HL-60 (cell line): ENCODE measurements at places on chromosomes 1 and 21.

- DNase-seq: no peak
Observed at GRCh38 chr1:195948123-195948895, 659.9 kb downstream of the KCNT2 start.

- no peak for DNase-seq
Observed at GRCh38 chr1:205339197-205339702, 17.5 kb downstream of the KLHDC8A start.

DNA sequence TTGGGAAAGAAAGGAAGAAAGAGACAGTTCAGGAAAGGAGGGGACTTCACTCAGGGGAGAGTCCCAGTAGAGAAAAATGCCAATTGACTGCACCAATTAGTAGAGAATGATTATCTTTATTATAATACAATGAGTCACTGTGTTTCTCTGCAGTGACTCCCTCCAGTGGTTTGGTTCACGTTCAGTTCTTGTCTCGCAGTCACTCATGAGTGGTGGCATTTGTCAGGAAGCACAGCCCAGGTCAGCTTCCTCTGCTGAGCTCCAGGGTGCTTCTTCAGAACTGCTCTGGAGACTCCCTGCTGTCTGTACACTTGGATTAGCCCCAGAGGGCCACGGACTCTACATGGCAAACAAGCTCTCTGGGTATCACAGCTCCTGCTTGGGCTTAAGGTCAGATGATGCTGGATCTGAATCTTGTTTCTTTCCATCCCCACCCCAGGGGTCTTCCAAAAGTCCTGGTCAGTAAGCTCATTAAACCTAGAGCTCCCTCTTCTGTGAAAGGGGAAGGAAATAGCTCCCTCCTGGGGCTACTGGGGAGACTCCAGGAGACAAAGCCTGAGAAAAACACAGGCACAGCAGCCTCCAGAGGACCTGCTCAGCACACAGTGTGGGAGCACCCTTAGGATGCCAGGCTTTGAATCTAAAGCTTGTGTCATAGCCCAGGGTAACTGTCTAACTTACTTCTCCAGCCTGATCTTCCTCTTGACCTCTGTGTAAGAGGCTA lies 619.0 kb downstream of the AJAP1 start:
- no peak for DNase-seq

DNA sequence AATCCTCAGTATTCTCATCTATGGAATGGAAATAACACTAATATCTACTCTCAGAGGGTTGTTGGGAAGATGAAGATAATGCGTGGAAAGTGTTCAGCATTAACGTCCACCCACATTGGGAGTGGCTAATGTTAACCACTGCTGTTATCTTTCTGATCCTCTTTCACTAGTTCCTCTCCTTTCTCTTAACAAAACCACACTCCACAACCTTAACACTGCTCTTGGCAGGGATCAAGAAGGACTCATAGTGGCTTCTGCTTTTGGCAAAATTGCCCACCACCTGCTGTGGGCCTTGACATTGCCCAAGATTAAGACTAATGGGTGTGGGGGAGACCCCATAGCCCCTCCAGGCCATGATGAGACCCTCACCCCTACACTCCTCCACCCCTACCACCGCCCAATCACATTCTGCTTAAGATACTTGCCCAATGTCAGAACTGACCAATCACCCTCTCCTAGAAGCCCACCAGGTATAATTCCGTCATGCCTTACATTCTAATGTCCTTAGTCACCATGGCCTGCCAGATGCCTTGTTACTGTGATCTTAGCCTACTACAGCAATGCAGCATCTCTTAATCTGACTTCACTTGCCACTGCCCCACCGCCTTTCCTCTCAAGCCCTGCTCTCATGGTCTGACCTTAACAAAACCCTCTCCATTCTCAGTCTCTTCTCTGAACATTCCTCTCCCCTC lies 27.1 kb downstream of the DHCR24 start:
- peak; percentile 63 for DNase-seq

DNA sequence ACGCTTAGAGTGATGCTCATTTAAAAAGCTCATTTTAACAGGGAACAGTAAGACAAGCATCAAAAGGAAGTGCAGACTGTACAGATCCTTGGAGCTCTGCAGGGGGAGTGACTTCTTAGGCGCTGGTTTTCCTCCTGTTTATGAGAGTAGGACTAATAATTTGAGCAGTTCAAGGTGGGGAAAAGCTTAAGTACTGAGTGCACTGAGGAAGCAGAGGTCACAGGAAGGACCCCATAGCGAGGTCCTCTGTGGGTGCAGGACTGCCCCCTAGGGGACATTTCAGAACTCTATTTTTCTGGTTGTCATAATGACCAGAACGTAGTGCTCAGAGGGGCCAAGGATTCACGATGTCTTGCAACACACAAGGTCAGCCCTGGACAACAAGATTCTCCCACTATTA lies 112.1 kb downstream of the HLCS start:
- peak; percentile 14 for DNase-seq

DNA sequence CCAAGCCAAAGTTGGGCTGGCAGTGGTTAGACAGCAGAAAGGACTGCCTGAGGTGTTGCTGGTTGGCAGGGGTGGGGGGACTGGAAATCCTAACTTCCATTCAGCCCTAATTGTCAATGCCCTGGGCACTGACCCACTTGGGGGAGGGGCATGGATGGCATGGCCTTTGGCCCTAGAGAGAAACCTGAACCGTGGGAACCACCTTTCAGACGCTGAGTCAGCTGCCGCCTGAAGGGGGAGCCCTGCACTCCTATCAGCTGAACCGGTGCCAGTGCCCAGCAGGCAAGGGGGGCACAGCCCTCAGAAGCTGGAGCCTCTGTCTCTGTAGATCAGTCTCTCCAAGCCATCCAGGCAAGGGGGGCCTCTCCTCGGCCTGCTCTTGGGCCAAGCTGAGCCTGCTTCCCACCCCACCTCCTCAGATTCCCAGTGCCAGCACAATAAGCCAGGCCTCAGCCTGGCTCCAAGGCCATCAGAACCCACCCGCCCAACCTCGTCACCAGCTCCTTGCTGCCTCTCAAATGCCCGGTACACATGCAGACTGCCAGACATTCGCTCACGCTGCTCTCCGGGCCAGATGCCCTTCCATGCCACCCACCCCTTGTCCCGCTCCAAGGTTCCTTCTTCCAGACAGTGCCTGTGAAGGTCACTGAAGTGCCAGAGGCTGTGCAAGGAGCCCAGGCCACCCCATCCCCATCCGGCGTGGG lies 11.6 kb downstream of the TINAGL1 start:
- peak; percentile 38 for DNase-seq

DNA sequence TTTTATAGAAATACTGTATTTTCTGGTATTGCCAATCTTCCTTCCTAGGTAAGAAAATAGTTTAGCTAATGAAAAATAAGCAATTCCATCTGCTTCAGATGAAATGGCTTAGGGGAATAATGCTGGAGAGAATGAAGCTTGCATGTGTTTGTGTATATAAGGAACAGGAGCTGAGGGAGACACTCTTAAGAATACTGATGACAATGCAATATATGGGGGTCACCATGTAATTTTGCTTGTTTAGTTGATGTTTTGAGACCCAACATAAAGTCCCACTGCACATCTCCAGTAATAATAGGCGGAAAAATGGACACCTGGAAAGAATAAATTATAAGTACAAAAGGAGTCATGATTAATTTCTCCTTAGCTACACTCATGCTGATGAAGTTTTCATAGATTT lies 110.8 kb upstream of the BRINP3 start:
- DNase-seq: no peak

GRCh38 chr1:185155600-185156287 lies 1.0 kb downstream of the TRMT1L start:
- DNase-seq: peak; percentile 33

- DNase-seq: no peak
Observed at GRCh38 chr1:208200116-208200515, 44.1 kb downstream of the PLXNA2 start.

- no peak for DNase-seq
Observed at GRCh38 chr1:24139841-24140425, 3.0 kb downstream of the IL22RA1 start.

DNA sequence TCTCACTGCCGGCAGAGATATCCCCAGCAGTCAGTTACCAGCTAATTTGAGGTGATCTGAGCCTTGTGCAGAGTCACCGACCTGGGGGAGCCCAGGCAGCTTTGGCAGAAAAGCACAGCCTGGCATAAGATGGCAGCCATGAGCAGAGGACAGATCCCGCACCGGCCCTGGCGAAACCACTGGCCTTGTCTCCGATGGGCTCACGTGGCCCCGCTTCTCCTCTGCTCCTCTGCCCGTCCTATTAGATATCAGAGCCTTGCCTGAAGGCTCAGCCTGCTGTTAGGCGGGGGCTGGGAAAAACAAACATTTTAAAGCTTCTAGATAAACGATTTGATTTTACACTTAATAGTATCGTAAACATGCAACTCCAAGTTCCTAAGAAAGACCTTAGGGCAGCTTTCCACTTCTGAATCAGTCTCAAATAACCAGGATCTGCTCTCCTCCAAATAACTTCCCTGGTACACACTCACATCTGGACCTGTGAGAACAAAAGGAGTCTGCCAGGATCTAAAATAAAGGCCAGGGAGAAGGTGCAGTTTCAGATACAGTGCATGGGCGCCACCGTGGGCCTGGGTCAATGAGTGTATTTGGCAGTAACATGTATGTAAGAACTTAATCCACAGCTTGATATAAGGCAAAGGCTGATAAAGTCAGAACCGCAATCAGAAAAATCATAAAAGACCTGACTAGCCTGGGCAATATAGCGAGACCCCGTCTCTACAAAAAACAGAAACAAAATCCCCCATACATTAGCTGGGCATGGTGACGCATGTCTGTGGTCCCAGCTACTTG lies 10.0 kb downstream of the EDARADD start:
- no peak for DNase-seq

GRCh38 chr1:30704271-30704670 lies 19.1 kb downstream of the MATN1 start:
- DNase-seq: no peak

DNA sequence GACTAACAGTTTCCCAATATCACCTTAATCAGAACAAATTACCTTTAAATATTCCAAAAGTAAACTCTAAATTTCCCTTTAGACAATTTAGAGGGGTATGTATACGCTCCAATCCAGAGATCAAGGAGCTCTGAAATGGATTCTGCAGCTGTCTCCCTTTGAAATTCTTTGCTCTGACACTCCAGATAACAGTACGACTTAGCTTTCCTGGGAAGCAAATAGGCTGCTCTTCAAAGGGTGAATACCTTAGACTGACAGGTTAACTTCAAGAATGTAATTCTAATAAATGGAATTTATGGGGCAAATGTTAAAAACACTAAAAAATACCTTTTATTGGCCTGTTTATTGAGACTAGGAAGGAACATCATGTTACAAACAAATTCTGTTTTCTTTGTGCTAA lies 357.2 kb downstream of the USP25 start:
- no peak for DNase-seq

- no peak for DNase-seq
Observed at GRCh38 chr1:210201681-210202080, 30.9 kb upstream of the SERTAD4 start.

DNA sequence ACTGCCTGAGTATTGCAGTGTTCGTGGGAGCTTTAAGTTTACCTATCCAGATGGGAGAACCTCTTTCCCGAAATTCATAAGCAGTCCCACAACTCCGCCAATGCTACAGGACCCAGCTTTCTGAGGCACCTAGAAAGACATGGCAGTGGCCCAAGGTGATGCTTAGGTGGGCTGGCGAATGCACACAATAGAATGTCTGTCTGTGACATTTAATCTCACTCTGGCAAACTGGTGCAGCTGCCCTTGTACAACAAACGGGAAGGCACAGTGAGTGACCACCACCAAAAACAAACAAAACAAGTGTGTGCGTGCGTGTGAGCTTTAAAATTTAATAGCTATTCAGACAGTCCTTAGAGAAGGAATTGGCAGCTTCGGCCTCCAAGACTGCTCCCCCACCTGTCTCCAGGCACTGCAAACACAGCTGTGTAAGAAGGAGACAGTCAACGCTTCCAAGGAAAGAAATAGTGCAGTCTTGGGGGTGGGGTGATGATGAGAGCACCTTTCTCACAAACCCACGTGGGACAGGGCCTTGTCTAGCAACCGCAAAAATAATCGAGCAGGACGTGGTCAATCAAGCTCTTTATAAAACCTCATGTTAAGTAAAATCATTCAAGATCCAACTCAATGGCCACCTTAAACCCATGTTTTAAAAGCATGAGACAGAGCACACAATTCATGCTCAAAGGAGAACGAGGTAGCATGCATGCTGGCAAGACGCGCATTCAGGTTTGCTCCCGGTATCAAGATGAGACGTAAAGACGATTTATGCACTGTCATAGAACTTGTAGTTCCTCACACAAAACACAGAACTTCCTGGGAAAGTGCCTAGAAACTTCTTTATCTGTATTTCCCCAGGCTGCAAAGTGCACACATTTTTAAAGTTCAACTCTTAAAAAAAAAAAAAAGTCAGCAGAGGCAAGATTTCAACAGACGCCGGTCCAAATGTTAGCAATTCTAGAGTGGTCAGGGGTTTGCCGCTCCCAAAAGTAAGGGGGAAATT lies 84.1 kb downstream of the TM2D1 start:
- DNase-seq: peak; percentile 36

- no peak for DNase-seq
Observed at GRCh38 chr1:40155910-40156309, 5.3 kb upstream of the RLF start.

GRCh38 chr1:7219031-7219430 lies 433.8 kb downstream of the CAMTA1 start:
- DNase-seq: no peak

DNA sequence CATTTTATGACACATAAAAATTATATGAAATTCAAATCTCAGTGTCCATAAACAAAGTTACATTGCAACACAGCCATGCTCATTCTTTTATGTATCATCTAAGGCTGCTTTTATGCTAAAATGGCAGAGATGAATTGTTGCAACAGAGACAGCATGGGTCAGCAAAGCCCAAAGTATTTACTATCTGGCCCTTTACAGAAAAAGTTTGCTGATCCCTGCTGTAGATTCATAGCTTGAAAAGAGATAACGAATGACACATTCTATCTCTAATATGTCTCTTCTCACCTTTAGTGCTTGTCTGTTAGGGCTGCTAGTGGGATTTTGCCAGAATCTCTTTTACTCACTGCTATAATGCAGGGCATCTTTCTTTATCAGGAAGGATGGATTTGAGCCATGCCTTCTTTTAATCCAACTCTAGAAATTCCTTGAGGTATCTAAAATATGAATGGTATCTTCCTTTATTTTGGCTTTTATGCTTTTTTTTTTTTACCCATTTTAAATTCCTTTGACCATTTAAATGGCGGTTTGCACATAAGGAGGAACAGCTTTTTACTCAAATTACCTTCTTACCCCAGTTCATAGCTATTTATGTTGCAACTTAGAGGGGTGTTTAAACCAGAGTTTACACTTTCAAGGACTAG lies 598.2 kb downstream of the PLPP3 start:
- DNase-seq: no peak

GRCh38 chr1:89262643-89263042 lies 10.0 kb downstream of the GBP5 start:
- no peak for DNase-seq

GRCh38 chr21:29130270-29130969 lies at the start of gene MAP3K7CL:
MAP3K7CL (plus strand) TSS chr21:29130644; CDS start chr21:29133345, 2,701 bp downstream.
- DNase-seq: no peak

- no peak for DNase-seq
Observed at GRCh38 chr1:80961464-80962190, 839.1 kb upstream of the ADGRL2 start.
